ENCODE measurements at places on chromosomes 5 and 9.
A peak's percentile ranks its signal among the peaks of the same experiment; 100 is the strongest.

- no peak for DNase-seq
These were observed 842.6 kb upstream of the ACO1 start for GRCh38 chr9:31541721-31542281.

DNA sequence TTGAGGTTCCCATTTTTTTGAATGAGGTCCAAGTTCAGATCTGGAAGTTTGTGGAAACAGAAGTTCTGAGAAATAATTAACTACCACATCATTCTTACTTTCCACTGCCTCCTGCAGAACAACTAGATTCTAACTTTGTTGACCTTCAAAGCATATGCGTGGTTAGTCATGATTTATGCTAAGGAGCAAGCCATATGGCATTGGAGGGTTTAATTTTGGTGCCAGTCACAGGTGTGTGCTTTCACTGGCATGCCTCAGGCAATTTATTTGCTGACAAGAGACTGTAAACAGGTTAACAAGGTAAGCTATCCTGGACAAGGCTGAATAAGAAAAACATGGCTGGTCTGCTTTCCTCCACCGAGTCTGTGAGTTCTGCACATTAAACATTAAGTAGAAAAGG, 31.5 kb downstream of the HMHB1 start:
- DNase-seq: no peak

- no peak for DNase-seq
These were observed 83.3 kb downstream of the GTF3C4 start for GRCh38 chr9:132753593-132753880.

- DNase-seq: peak; percentile 27
These were observed 108.7 kb downstream of the RGS3 start for GRCh38 chr9:113572076-113572861.

DNA sequence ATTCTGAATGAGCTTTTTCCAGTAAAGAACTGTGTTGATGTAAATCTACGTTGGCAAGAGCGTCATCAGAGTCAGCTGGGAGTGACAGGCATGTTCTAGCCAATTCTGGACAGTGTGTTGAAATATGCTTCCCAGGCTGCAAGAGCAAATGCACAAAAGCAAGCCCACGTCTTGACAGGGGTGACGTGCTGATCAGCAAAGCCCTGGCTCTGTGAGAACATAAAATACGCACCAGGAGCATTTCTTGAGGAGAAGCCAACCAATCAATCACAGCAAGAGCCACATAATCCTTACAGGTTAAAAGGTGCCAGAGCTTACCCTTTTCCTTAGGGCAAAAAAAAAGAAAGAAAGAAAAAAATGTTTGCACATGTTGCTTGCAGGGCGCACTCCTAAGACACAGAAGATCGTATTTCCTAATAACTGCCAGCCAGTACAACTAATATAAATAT, 148.1 kb downstream of the PDE4D start:
- DNase-seq: peak; percentile 10

DNA sequence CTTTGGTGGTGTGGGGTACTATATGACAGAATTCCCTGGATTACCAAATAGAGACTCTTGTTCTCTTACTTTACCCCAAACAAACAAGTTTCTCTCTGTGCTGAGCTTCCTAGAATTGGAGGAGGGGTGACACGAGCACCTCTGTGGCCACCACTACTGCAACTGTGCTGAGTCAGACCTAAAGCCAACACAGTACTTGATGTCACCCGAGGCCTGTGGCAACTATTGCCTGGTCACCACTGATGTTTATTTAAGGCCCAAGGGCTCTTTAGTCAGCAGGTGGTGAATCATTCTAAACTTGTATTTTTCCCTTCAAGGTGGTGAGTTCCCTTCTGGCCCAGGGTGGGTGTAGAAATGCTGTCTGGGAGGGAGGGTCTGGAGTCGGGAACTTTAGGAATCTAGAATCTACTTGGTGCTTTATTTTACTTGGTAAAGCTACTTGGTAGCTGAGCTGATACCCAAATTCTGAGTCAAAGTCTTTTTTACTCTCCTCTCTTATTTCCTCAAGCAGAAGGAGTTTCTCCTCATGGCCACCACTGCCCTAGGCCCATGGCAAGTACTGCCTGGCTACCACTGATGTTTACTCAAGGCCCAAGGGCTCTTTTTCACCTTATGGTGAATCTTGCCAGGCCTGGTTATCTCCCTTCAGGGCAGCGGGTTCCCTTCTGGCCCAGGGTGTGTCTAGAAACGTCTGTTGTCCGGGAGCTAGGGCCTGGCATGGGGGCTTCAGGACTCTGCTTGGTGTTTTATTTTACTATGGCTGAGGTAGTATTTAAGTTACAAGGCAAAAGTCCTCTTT, 9.8 kb downstream of the LURAP1L start:
- no peak for DNase-seq

DNA sequence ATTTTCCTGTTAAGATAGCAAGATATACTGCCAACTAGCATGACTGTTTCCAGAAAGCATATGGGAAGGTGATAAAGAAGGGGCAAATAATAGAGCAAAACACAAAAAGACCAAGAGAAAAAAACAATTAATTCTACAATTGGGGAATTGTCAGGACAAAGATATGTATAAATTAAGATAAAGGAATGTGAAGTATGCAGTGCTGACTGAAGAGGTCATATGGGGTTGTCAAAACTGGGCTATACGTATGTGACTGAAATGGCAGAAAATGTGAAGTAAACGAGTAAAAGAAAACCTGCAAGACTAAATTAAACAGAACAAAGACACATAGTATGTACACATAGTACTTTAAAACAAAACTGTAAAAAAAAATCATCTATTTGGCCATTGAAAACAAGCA, 222.3 kb downstream of the ARL15 start:
- no peak for DNase-seq

- DNase-seq: no peak
These were observed 5.9 kb upstream of the CXXC5 start for GRCh38 chr5:139642213-139642612.

- DNase-seq: no peak
These were observed 2.6 kb upstream of the AFAP1L1 start for GRCh38 chr5:149268928-149269557.

GRCh38 chr5:150235500-150235854, 45.6 kb downstream of the SLC6A7 start:
- no peak for DNase-seq

DNA sequence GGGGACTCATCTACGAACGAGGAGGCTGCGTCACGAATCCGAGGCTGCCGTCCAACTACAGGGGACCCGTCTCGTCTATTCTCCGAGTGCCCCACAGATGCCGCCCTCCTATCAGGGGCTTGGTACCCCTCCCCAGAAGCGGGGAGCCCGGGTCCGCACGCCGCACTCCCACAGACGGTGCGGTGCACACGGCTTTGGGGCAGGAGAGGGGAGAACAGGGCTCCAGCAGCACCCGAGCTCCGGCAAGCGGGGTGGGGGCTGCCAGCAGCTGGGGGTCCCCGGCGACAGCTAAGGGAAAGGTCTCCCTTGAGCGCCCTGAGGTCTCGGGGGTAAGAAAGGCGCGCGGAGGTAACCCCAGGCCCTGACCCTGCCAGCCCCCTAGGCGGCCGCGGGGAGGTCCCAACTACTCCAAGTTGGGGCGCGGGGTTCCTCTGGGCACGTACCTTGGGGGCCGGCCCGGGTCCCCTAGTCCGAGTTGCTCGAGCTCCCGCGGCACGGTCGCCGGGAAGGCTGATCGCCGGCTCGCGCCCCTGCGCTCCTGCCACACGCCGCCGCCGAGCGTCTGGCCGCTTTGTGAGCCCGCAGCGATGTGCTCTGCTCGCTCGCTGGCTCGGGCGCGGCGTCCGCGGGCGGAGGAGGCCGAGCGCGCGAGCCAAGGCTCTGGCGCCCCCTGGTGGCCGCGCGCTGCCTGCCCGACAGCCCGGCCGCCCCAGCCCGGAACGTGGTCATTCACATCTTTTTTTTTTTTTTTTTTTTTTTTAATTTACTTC, at the start of gene SPOCK1:
TSS of gene SPOCK1 (minus strand) at position 591 of the 770 bp plus-strand sequence.
- DNase-seq: peak; percentile 85

- no peak for DNase-seq
These were observed 18.3 kb downstream of the FAT2 start for GRCh38 chr5:151572657-151573368.

GRCh38 chr9:84839541-84839940, 170.0 kb downstream of the NTRK2 start:
- DNase-seq: no peak

DNA sequence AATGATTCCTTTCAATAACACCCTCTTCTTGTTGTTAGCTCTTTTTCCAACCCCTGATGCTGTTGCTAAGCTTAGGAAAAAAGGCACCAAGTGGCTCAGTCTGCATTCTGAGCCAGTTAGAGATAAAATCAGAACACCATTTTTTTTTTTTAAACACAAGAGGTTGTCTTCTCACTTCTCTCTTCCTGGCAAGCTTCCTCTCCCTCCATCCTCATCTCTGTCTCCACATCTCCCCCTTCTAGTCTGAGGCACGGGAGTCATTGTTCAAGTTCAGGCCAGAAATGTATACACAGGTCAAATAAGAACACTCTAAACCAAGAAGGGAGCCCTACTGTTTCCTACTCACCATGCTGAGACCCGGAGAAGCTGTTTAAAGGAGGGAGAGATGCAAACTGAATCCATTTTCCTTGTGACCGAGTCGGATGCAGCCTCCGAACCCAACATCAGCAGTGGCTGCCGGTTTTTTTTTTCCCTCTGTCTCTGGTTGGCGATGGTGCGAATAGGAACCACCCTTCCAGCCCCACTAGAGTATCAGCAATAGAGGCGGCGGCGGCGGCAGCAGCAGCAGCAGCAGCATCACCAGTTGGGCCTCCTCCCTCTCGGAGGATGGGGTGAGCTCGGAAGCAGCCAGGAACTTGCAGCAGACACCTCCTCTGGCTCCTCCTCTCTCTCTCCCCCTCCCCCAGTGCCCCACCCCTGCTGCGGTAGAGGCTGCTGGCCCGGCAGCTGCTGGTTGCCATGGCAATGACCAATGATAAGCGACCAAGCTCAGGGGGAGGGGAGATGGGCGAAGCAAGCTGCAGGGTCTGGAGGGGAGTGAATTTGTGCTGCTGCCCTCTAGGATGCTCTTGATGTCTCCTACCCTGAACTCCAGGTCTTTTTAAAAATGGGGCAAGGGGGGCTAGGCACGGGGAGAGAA, at the start of gene JAKMIP2:
TSS of gene JAKMIP2 (minus strand) at position 619 of the 919 bp plus-strand sequence. CDS start 110,922 bp downstream, outside the sequence.
- peak; percentile 88 for DNase-seq

DNA sequence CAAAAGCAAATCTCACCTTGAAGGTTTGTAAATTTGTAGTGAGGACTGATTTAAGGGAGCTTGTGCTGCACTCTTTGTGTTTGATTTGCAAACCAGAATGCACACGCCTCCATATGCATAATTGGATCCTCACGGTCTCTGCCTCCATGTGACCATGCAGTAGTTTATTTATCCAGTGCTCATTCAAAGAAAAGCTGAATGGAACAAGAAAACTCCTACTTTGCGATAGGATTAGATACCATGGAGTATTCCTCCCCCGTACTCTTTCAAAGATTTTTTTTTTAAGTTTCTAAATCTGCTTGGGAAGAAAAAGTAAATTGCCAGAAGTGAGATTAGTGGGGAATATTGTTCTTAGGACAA, 290.4 kb upstream of the TUT7 start:
- DNase-seq: no peak

DNA sequence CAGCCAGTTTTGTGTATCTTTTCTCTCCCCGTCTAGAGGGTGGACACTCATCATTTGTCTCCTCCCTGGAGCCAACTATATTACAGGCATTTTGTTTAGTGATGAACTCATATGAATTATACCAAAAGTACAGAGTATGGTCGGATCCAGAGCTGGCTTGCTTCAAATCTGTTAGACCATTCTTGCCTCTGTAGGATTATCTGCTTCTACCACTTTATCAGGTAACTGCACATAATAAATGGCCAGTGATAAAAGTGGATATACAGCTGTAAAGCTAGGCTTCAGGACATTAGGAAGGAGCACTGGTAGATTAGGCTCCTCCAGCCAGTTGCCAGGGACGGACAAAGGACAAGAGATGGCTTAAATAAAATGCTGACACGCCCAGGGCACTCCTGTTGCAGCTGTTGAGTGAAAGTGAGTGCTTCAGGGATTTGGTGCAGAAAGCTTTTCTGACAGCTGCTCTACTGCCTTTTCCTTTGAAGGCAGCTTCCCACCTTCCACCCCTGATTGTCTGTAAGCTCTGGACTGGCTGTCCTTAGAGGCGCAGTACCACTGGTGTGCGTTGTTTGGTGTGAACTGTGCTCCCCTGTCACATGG, 259.2 kb downstream of the PDZD2 start:
- no peak for DNase-seq

DNA sequence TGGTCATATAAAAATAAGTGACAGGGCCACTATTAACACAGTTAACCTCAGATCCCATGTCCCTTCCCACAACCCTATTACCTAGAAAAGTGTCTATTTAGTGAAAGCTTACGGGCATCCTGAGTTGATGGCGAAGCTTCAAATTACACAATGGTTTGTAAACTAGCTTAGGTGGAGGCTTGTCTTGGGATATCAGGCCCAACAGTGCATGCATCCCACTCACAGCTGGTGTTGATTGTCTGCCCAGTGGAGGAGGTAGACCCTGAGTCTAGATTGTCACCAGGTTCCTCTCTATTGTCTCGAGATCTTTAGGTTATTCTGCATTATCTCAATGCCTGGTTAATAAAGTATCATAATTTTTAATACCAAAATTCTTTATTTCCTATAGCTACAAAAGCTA, 30.4 kb downstream of the PRELID2 start:
- no peak for DNase-seq

DNA sequence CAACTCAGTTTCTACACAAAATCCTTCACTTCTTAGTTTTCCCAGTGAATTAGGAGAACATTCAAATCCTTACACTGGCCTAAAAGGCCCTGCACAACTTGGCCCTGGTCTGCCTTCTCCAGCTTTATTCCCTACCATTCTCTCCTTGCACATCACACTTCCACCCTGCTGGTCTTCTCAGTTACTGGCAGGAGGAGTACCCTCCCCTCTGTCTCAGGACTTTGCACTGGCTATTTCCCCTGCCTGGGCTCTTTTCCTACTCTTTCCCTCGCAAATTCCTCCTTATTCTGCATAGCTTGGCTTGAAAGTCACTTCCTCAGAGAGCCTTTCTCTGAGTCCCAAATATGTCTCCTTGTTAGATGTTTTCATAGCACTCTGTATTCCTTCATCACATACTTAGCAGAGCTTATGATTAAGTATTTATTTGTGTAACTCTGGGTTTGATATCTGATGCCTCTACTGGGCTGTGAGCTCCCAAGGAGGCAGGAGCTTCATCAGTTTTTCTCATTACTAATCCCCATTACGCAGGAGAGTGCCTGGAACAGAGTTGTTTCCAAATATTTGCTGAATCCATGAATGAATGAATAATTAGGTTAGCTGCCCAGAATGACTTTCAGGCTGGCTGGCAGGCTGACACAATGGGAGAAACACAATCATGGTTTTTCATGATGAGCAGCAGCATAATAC, 159.8 kb upstream of the KLF9 start:
- no peak for DNase-seq
